ENCODE measurements at places on chromosomes 2 and 18.

DNA sequence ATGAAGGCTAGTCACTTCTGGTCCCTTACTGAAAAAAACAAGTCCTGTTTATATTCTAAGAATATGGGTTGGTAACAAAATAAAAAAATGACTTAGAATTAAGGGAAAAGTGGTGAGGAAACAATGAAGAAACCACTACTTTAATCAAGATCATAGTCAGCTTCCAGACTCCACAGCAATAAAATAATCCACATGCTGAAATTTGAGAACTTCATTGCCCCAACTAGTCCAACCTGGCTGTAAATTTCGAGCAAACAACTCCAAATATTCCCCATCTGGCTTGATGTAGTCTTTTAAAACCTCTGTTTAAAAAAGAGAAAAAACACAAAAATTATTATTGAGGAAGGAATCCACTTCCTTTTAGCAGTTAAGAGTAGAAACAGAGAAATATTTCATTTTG is 32.5 kb downstream of the METTL4 start:
- DNase-seq, result no peak

- peak; percentile 62 for DNase-seq
Observed at GRCh38 chr18:8416212-8417019, 192.8 kb upstream of the RAB12 start.

- DNase-seq, result no peak
Observed at GRCh38 chr2:233531955-233532354, 34.6 kb downstream of the USP40 start.

DNA sequence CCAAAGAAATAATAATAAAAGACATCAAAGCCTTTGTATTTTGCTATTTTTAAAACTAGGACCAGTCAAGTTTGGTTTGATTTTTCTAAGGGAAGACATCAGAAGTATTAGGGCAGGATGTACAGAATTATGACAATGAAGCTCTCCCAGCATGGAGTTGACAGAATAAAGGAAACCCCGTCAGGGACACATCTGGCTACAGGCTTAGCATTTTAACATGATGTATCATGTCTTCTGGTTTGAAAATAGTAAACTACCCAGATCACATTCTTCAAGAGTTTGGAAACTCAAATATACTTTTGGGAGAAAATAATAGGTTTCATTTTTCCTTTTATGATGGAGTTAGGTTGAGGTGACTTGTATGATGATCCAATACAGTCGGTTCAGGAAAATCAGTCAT is 552.0 kb upstream of the CDH2 start:
- DNase-seq, result peak; percentile 51

DNA sequence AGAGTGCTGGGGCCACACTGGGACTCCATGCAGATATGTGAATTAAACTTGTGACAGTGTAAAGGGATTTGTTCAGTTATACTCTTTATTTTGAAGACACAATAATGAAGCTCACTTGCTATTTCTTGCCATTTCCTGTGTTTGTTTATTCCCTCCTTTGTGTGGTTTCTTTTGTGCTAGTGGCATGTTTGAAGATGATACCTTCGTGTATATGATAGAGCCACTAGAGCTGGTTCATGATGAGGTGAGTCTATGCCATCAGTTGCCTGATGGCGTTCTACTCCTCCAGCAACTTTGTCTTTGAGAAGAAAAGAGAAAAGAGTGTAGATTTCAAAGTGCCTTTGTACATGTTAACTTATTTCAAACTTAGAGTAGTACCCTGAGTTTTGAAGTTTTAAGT is 99.2 kb upstream of the FAM237A start:
- DNase-seq, result no peak

GRCh38 chr18:9285604-9286003 is 49.0 kb upstream of the TWSG1 start:
- no peak for DNase-seq

- DNase-seq, result no peak
Observed at GRCh38 chr18:76553715-76554546, 58.9 kb upstream of the ZNF516 start.

DNA sequence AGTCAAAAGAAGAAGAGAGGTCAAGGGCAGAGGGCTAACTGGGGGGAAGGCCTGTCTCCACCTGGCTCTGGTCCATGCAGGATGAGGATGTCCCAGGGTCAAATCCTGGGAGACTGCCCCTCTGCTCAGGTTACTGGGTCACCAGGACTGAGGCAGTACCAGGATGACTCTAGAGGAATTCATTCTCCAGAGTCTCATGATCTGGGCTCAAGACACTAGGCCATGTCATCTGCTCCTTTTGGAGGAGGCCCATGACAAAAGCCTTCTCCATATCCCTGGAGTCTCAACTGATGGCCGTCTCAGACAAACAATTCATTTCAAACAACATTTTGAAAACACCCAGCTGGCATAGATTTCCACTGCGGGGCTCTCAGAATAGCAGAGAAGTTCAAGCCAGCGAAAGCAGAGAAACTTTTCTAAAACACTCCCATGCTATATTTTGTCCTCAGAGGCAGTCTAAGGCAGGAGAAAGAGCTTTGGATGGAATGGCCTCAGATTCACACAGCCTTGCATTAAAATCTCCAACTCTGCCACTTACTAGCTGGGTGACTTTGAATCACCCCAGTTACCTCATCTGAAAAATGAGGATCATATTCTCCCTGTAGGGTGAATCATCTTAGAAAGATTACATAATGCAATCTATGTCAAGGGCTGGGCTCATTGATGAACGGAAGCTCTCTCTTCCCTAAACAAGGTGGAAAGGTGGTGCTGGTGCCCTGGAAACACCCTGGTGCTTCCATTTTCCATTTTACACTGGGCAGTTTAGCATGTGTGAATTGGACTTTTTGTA is 48.8 kb upstream of the LCLAT1 start:
- no peak for DNase-seq
